Stimulated activated CD4-positive, alpha-beta T cell treated with anti-CD3 and anti-CD28 coated beads, Interleukin-15, amount 100 ng/mL, for 1 hour (primary cell): ENCODE measurements at places on chromosomes 3 and 15.

GRCh38 chr3:10389995-10390394 lies 69.1 kb upstream of the SEC13 start:
- DNase-seq, result no peak

GRCh38 chr3:134364936-134365765 lies 9.1 kb downstream of the AMOTL2 start:
- no peak for DNase-seq

GRCh38 chr15:38817427-38818156 lies 253.0 kb upstream of the RASGRP1 start:
- peak; percentile 66 for DNase-seq

GRCh38 chr3:124200407-124200806 lies 208.5 kb upstream of the ROPN1 start:
- DNase-seq, result no peak

- DNase-seq, result no peak
Observed at GRCh38 chr3:15367059-15367458, 34.7 kb upstream of the SH3BP5 start.

DNA sequence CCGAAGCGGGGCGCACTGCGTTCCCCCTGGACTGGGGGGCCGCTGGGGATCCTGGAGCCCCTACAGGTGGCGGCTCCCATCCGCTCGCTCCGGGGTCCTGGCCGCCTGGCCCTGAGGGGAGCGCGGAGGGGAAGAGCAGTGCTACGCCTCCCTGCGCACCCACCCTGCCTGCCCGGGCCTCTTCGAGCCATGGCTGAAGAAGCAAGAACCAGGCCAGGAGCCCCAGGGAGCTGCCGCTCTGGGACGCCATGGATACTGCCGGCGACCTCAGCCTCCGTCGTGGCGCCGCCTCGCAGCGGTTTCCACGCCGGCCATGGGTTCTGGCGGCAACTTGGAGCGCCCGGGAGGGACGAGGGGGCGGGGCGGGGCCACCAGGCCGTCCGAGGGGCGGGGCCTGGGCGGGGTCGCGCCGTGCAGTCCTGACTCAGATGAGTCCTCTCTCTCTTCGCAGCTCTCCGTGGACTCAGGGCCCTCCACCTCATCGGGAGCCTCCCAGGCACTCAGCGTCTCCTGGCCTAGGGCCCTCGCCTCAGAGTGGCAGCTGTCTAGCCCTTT lies 50.9 kb downstream of the MYL3 start:
- peak; percentile 70 for DNase-seq

DNA sequence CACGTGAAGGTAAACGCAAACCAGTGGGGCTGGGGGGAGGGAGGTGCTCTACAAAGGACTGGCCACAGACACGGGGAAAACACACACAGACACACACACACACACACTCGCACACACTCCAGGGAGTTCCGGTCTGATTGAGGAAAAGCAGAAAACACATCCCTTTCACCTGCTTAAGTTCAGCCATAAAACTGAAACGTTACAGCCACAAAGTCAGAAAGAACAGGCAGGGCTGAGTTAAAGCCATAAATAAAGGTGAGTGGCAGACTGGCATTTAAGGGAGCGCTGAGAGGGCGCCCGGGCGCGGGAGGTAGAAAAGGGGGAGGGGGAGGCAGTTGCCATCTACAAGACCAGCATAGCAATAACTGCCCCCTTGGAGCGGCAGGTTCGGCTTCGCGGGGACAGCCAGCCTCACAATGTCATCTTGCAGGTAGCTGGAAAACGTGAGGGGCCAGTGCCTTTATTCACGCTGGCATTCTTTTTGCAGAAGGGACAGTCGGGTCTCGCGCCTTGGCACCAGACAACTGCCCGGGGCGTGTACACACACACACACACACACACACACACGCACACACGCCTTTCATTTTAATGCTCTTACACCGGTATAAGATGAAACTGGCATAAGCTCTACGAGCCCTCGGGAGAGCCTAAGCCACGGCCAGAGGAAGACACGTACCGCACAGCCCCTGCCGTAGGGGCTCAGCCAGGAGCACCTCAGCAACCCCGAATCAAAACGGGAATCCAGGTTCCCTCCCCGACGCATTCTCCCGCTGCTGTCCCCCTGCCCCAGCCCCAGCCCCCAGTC lies 866 bp downstream of the TNIK start:
- DNase-seq, result peak; percentile 24

DNA sequence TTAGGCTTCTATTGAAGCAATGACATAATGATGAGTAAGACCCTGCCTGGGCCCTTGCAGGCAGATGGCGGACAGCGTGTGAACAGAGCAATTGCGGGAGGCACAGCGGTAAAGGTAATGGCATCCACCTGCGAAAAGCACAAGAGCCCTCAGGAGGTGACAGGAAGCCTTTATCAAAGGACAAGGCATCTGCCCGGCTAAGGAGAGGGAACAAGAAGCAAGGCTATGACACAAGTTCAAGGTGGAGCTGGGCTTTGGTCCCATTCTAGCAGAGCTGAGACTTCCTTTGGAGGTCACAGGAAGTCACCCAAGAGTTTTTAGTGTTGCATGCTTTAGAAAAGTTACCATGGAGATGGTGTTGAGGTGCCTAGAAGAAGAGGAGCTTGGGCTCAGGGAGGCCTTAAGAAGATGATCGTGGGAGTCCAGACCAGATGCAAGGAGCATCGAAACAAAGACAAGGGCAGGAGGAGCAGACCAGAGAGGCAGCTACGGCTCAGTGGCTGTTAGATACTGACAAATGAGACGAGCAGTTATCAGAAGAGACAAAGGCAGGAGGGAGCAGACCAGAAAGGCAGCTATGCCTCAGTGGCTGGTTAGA lies 34.5 kb downstream of the OSBPL10 start:
- no peak for DNase-seq

GRCh38 chr3:167872032-167872431 lies 136.5 kb downstream of the SERPINI1 start:
- DNase-seq, result no peak

DNA sequence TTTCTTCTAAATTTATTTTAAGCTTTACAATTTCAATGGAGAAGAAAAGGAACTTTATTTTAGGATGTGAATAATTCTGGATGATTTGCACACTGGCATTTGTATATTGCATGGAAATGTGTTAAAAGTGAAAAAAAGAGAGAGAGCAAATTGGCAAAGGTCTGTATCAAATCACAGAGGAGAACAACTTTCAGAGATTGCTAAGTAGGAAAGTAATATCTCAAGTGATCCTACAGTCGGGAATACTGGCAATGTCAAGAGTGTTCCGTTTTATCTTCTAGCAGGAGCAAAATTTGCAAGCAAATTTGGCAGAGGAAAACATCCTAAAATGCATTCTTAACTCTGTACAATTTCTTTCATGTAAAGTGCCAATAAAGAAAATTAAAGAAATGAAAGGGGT lies 97.1 kb upstream of the TMC3 start:
- DNase-seq, result no peak

DNA sequence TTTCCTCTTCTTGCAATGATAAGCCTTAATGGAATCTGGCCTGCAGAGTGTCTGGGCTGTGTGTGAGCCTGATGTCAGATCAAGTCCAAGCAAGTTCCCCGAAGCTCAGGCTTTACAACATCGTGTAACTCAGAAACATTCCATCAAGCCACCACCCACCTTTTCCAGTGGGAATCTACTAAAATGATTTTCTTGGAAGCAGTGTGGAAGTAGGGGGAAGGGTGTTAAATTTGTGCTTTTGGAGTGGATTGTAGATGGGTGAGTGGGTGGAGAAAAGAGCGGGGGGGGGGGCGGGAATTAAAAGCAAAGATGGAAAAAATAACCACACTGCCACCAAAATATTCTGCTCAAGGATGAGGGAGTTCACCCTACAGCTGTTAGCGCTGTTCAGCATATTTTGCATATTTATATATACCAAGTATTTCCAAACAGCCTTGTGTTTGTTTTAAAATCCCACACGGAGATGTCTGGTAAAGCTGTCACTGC lies 53.6 kb downstream of the VGLL3 start:
- no peak for DNase-seq

- no peak for DNase-seq
Observed at GRCh38 chr3:155080692-155081091, 573 bp downstream of the MME start.

DNA sequence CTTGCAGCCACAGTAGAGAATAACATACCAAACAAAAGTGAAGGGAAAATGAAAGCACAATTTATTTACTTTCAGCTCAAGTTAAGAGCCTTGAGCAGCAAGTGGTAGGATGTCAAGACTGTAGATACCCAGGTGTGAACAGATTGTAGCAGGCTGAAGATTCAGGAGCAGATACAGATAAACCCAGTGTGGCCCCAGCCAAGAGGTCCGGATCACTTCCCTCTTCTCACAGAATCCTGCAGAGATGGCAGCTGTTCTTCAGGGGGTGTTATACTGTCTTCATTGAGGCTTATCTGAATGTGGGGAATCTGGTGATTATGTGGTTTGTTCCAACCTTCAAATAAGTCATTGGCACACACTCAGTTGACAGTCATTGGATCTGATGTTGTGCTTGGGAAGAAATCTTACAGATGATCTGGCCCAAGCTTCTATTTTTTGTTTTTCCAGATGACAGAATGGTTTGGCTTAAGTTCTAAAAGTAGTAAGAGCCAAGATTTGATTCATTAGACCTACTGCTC lies 2.2 kb downstream of the STARD9 start:
- DNase-seq, result no peak

GRCh38 chr3:156260331-156260730 lies 140.0 kb downstream of the KCNAB1 start:
- DNase-seq, result no peak

DNA sequence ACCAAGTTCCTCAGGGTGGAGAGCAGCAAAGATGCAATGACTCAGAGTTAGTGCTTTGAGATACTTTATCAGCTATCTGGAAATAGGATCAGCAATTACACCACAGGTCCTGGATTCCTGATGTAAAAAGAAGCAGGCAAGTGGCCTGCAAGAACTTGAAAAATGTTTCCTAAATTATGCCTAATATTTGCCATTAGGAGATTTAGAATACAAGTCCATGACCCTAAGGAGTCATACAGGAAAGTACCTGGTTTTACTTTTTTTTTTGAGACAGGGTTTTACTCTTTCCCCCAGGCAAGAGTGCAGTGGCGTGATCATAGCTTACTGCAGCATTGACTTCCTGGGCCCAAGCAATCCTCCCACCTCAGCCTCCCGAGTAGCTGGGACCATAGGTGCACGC lies 78.8 kb upstream of the CRBN start:
- no peak for DNase-seq

DNA sequence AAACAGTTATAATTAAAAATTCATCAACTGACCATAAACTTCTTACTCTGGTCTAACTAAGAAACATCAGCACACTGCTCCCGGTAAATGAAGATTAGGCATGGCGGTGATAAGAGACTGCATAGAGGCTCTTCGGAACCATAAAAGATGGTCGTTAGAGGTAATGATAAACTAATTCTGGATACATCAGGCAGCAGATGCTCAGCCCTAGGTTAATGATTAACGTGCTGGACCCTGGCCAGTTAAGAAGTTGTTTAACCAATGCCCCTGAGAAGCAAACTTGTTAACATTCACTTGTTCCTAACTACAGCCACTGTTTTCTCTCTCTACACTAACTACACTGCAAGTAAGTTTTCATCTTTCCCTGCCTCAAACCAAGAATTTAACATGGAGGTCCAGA lies 111.5 kb downstream of the PDZRN3 start:
- no peak for DNase-seq

DNA sequence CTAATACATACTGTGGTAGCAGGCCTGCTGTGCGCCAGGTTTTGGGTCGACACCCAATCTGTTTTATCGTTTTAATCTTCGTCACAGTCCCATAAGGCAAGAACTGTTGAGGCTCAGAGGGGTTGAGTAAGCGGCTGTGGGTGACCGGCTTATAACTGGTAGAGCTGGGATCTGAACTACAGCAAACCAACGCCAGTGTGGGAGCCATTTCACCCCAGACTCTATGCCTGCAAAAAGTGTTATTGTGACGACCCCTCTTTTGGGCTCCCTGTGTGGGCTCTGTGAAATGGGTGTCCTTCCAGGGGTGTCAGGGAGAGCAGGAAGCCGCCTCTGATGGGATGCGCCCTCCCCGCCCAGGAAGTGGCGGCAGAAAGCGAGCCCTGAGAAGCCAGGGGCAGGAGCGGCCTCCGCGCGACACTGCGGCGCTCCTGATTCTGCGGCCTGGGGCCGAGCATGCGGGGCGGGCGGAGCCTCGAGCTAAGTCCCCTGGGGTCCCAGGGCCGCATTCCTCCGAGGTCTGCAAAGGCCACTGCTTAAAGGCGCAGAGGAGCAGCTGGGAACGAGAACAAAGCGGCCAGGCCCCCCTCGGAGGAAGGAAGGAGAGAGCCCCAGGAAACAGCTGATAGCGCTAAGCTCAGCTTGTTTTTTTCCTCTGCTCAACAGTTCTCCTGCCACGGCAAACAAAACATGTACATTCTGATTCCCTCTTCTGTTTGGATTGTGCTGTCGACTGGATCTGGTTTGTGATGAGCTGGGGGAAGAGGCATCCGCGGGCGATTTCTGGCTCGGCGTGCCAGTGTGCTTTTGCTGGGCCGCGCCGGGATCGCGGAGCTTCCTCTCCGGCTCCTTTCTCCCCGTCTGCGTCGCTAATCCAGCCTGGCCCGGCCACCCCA lies 33.9 kb downstream of the GRK7 start:
- DNase-seq, result no peak

GRCh38 chr3:5290915-5291314 lies 103.4 kb downstream of the EDEM1 start:
- DNase-seq, result no peak

DNA sequence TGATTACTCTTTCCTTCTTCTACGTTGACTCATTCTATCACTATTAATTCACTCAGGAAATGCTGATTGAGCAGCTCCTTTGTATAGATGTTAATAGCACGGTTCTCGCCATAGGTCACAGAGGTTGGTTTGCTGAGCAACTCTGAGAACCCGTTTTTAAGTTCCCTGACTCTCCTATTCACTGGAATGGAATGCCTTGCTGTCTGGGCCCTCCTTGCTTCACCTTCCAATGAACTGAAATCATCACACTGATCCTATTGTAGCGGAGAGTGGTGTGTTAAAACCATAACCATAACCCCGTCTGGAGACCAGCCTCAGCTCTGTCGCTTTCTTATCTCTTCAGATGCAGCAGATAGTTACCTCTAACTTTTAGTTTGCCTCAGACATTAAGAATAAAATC lies 323.6 kb downstream of the GABRB3 start:
- DNase-seq, result no peak

GRCh38 chr3:171649911-171650592 lies 160.2 kb downstream of the PLD1 start:
- DNase-seq, result no peak

GRCh38 chr3:87069971-87070370 lies 79.0 kb upstream of the VGLL3 start:
- DNase-seq, result no peak

GRCh38 chr15:69626095-69627066 lies 173.8 kb downstream of the RPLP1 start:
- no peak for DNase-seq

GRCh38 chr3:105812194-105812586 lies 56.6 kb downstream of the CBLB start:
- DNase-seq, result no peak

DNA sequence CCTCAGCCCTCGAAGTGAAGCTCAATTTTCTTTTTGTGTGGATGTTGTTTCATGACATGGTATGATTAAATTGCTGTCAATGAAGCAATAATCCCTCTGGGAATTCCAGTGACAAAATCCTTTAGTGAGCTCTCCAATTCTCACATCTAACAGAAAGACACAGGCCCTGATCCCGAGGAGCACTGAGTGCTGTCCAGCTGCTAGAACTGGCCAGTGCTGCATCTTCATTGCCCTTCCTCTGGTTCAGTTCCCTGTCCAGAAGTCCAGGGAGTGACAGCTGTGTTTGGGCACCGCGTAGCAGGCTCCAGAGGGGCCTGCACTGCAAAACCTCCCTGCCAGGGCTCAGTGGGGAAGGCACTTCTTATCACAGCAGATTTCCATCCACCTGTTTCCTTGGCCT lies 516.8 kb upstream of the ATP11B start:
- DNase-seq, result no peak

- no peak for DNase-seq
Observed at GRCh38 chr15:32124726-32125125, 94.4 kb downstream of the CHRNA7 start.
